Esophagus mucosa (tissue), 1 donor: ENCODE measurements at places on chromosomes 11 and 22. TPM values are rescaled to one million over a fixed set of nuclear protein-coding genes. Genes with fewer than 3 reads are reported as not detected.

DNA sequence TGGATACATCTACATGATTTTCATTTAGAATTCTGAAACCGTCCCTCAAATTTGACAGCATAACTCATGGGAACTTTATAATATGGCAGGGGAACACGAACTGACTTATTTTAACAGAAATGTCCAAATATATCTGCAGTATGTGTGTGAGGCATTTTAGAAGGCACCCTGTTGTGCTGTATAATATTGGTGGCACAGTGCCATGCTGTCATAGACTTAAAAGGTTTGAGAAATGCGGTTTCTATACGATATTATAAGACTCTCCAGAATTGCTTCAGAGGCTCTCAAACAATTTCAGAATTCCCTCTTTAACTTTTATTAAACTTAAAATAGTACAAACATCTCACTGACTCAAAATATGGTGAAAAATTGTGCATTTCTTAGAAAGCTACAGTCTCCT lies 181.6 kb downstream of the MSANTD4 start:
- no peak for ATAC-seq

DNA sequence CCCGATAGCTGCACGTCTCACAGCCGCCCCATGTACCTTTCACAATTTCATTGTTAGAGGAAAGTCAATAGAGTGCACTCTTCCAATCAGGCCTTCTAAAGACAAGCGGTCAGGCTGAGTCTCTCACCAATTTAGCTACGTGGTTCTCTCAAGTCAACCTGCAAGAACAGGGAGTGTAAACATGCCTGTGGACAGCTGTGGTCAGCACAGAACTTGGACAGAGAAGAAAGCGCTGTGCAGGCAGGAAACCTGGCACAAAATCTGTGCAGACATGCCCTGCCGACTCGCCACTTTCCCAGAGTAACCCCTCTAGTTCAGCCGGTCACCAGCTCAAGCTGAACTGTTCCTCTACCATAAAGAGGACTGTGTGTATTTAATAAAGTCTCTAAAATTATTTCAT lies 39.5 kb downstream of the CHKA start:
- no peak for ATAC-seq

The GLYAT gene
- total RNA-seq: not detected

GRCh38 chr11:72814286-72815109 lies at the start of gene ATG16L2:
TSS of gene ATG16L2 (plus strand) at chr11:72814411. CDS start at chr11:72814446, 35 bp downstream.
- peak; percentile 86 for ATAC-seq

DNA sequence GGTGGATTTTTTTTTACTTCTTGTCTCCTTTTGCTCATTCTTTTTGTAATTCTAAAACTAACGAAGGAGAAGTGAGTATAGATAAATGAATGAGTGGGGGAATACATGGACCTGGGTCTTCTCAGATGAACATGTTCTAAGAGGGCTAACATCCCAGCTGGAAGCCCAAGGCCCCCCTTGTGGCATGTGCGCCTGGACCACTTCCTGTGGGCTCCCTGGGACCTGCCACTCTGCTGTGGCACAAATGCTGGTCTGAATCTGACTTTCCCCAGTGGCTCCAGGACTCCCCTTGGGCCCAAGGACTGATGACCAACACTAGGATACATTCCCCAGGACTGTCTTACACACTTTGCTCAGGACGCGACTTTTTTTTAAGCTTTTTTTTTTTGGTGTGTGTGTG lies 32.7 kb upstream of the ALX4 start:
- ATAC-seq: no peak

- no peak for ATAC-seq
Measured at GRCh38 chr22:44723801-44724200, 21.8 kb downstream of the PRR5 start.

DNA sequence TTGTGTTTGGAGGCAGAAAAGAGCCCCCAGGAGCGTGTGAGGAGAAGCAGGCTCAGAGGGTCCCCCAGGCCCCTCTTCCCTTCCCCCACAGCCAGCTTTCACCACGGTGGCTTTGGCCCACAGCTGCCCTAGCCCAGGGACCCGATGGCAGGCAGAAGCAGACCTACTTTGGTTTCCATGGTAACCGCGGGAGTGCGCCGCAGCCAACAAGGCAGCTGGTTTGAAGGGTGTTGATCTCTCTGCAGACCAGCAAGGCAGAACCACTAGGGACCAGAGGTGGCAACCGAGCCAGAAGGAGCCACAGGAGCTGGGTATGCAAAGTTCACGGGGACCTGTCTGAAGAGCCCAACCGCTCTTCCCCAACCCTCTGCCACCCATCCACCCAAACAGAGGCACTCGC lies 69.4 kb downstream of the BUD13 start:
- no peak for ATAC-seq
